ENCODE measurements at places on chromosomes 5 and 9. TPM values are rescaled to one million over a fixed set of nuclear protein-coding genes. Genes with fewer than 3 reads are reported as not detected.

DNA sequence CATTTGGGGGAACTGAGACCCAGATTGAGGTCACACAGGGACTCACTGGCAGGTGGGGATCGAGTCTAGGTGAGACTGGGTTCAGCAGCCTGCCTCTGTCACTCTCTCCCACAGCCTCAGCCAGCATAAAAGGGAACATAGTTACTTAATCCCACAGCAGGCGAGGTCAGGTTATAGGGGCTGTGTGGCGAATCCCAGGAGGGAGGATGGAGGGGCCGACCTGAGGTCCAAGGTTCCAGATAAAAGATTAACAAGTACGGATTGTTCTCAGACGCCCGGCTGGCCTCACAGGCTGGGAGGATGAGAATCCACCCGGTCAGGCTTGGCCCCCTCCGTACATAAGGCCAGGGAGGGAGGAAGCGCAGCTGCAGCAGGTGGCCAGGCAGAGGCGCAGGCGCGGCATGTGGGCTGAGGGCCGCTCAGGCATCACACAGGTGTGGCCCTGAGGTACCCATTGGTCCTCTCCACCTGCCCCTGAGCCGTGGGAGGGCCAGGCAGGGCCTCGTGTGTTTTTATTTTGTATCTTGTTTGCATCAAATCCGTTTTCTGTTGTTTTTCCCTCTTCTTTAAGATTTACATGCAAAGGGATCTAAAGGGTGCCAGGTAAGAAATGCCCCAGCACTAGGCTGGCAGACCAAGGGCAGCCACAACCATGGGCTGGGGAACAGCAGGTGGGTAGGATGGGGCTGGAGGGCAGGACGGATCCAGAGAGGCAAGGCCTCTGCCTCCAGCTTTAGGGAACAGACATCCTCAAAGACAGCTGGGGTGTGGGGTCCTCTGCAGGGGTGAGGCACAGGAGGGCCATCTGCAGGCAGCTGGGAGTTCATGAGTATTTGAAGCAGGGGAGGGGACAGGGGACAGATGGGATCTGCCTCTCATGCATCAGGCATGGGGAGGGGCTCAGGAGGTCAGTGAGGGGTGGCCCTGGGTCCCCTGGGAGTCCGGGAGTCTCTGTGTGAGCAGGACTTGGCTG is 3.6 kb downstream of the SUSD3 start:
- DNase-seq: peak; percentile 72
- H3K27me3 ChIP-seq: peaks cover 4% of the 10 kb centered on the region
- no peak overlapping the region for H3K4me3 ChIP-seq
- H3K4me1 ChIP-seq: peaks cover 20% of the 10 kb centered on the region

- H3K4me3 ChIP-seq: no peak overlapping the region
- H3K4me1 ChIP-seq: no peaks in the 10 kb centered on the region
- H3K27ac ChIP-seq: no peak overlapping the region
- no peak for DNase-seq
- no peaks in the 10 kb centered on the region for H3K36me3 ChIP-seq
These were observed 85.8 kb upstream of the PHYKPL start for GRCh38 chr5:178318382-178318781.

The FGD3 gene
- total RNA-seq: 2.0 TPM

DNA sequence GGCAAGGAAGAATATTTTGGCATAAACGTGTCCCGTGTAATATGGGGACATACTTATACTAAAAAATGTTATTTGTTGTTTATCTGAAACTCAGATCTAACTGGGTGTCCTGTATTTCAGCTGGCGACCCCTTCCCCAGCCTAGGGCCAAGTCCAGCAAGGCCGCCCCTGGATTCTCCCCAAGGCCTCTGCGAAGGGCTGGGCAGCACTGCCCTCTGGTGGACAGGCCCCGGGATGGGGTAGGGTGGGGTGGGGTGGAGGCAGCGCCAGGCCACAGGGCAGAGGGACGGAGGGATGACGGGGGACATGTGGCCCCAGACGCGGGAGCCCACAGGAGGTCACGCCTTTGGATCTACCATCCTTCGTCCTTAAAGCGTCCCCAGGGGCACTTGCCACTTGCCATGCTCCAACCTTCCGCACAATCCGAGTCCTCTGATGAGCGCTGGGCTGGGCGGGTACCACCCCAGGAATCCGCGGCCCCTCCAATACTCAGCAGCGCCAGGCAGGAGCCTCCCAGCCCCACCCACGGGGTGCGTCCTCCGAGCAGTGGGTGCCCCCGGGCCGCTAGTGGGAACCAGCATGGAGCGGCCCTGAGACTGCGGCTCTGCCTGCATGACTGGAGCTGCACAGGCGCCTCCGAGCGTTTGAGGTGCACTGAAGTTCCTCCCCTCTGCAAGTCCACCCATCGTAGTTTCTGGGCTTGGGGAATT is 7.1 kb upstream of the AGPAT2 start:
- peak; percentile 85 for DNase-seq
- no peaks in the 10 kb centered on the region for H3K36me3 ChIP-seq
- H3K4me1 ChIP-seq: no peaks in the 10 kb centered on the region
- no peak overlapping the region for H3K27ac ChIP-seq

The CD180 gene
- total RNA-seq: not detected

- peak overlapping the region; percentile 91 for H3K27ac ChIP-seq
- H3K36me3 ChIP-seq: no peaks in the 10 kb centered on the region
- peak overlapping the region; percentile 11 for H3K4me3 ChIP-seq
- peak; percentile 45 for DNase-seq
These were observed 73.7 kb downstream of the GADD45G start for GRCh38 chr9:89678396-89679015.

DNA sequence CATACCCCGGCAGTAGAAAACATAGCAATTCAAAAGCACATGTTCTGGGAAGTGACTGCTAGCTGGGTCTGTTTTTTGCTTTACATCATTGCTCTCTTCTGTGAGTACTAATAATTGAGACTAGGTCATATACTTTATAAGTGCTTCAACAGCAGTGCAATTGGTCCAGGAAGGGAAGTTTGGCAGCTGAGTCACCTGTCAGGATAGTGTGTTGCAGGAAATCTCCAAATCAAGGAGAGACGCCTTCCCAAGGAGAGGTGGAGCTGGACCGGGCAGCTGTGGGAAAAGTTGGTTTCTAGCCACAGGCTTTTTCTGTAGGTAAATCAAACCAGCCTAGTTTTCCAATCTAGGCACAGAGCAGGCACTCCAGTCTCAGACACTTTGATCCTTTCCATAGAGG is 330.1 kb downstream of the ENC1 start:
- H3K36me3 ChIP-seq: no peaks in the 10 kb centered on the region
- no peak for DNase-seq
- H3K4me3 ChIP-seq: no peak overlapping the region
- H3K27me3 ChIP-seq: no peaks in the 10 kb centered on the region
- H3K27ac ChIP-seq: no peak overlapping the region

The NCS1 gene
- total RNA-seq: 34.3 TPM

The TRPM6 gene
- 0.47 TPM for total RNA-seq

- no peak for DNase-seq
- H3K27me3 ChIP-seq: no peaks in the 10 kb centered on the region
- peaks cover 10% of the 10 kb centered on the region for H3K4me1 ChIP-seq
These were observed 90.1 kb downstream of the SNCAIP start for GRCh38 chr5:122401976-122402725.

- no peak for DNase-seq
- H3K27ac ChIP-seq: no peak overlapping the region
- no peak overlapping the region for H3K4me3 ChIP-seq
- H3K36me3 ChIP-seq: no peaks in the 10 kb centered on the region
- no peaks in the 10 kb centered on the region for H3K4me1 ChIP-seq
- no peaks in the 10 kb centered on the region for H3K27me3 ChIP-seq
These were observed 14.4 kb downstream of the ASS1 start for GRCh38 chr9:130459151-130459550.

DNA sequence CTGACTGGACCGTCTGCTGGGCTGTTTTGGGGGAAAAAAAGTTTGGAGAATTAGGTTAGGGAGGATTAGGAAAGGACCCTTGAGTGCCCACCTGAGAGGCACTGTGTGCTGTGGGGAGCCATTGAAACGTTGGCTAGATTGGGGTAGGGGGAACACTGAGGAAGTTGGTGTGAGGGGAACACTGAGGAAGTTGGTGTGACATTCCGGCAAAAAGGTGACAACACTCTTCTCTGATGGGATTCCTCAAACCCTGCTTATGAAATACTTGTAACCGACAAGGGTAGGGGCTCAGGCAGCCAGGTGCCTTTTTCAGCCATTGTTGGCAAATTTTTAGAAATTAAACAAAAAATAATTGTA is 1.0 kb downstream of the CYSTM1 start:
- peak overlapping the region; percentile 97 for H3K4me3 ChIP-seq
- no peaks in the 10 kb centered on the region for H3K27me3 ChIP-seq
- peak overlapping the region; percentile 76 for H3K27ac ChIP-seq
- H3K4me1 ChIP-seq: peaks cover 11% of the 10 kb centered on the region
- DNase-seq: peak; percentile 14

The GRXCR2 gene
- total RNA-seq: not detected

DNA sequence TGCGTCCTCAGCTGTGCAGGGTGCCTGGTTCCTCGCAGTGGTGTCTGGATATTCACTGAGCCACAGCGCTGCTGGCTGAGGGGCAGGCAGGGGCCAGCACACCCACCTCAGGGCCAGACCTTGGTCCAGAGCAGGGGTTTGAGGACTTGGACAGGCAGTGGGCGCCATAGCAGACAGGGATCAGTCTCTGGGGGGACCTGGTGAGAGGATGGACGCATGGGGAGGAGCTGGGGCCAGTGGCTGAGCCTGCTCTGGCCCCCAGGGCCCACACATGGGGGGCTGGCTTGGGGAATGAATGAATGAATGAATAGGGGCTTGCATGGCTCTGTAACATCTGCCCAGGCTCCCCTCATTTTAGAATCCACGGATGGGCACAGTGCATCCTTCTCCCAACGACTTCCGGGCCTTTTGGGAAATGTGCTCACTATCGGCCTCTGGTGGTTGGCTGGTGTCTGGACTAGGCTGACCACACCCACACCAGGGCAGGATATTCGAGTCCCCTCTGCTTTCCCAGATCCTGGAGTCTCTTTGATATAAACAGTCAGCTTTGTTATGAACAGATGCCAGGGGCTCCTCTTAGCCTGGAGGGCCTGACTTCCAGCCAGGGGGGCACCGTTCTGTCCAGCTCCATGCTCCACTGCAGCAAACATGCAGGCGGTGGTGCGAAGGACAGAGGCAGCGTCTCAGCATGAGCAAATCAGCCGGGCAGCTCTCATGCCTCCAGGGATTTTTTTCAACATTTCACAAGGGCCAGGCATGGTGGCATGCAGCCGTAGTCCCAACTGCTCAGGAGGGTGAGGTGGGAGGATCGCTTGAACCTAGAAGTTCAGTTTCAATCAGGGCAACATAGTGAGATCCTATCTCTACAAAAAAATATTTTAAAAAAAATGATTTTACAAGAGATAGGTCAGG is 62.6 kb downstream of the NEK6 start:
- H3K4me1 ChIP-seq: no peaks in the 10 kb centered on the region
- no peak overlapping the region for H3K27ac ChIP-seq

DNA sequence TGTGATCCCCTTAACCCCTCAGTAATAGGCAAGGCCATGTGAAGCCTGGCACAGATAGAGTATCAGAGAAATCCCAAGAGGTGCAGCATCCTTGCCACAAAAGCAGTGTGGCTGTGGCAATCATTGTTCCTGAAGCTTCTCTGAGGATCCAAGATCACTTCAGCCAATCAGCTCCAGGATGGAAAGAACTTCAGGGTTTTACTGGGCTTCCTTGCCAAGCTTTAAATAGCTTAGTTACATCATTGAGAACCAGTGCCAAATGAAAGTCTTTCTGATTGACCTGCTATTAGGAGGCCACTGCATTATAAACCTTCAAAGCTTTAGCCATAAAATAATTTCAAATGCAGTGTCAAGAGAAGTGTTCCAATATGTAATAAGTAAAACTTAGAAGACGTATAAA is 430.6 kb downstream of the PIK3R1 start:
- H3K27ac ChIP-seq: no peak overlapping the region
- no peaks in the 10 kb centered on the region for H3K27me3 ChIP-seq
- no peaks in the 10 kb centered on the region for H3K4me1 ChIP-seq
- no peaks in the 10 kb centered on the region for H3K36me3 ChIP-seq

DNA sequence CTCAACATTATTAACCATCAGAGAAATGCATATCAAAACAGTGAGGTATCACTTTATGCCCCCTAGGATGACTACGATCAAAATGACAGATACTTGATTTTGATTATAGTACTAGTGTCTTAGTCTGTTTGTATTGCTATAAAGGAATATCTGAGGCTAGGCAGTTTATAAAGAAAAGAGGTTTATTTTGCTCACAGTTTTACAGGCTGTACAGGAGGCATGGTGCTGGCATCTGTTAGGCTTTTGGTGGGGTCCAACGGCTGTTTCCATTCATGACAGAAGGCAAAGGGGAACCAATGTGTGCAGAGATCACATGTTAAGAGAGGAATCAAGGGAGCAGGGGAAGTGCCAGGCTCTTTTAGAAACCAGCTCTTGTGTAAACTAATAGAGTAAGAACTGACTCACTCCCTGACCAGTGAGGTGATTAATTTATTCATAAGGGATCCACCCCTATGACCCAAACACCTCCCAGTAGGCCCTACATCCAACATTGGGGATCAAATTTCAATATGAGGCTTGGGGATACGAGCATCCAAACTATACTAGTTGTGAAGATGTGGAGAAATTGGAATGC is 16.0 kb upstream of the AFF4 start:
- no peak overlapping the region for H3K4me3 ChIP-seq
- no peaks in the 10 kb centered on the region for H3K4me1 ChIP-seq
- no peak for DNase-seq
- H3K27me3 ChIP-seq: no peaks in the 10 kb centered on the region

DNA sequence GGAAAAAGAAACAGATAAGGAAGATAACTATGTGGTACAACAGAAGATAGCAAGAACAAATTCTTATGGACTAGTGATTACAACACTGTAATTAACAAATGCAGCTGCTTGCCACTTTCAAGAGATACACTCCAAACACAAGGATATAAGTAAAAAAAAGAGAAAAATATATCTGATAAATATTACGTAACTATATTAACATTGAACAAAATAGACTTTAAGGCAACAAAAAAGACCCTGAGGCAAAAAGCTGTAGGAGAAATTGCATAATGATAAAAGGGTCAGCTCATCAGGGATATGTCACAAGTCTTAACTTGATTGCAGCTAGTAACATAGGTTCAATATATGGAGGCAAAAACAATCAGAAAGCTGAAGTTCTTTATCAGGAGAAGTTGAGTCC is 51.3 kb upstream of the RNF130 start:
- no peaks in the 10 kb centered on the region for H3K4me1 ChIP-seq
- DNase-seq: no peak
- H3K4me3 ChIP-seq: no peak overlapping the region
- no peaks in the 10 kb centered on the region for H3K36me3 ChIP-seq
- H3K27ac ChIP-seq: no peak overlapping the region

The C9orf50 gene
- not detected for total RNA-seq

The ALDH1A1 gene
- total RNA-seq: 3.4 TPM

DNA sequence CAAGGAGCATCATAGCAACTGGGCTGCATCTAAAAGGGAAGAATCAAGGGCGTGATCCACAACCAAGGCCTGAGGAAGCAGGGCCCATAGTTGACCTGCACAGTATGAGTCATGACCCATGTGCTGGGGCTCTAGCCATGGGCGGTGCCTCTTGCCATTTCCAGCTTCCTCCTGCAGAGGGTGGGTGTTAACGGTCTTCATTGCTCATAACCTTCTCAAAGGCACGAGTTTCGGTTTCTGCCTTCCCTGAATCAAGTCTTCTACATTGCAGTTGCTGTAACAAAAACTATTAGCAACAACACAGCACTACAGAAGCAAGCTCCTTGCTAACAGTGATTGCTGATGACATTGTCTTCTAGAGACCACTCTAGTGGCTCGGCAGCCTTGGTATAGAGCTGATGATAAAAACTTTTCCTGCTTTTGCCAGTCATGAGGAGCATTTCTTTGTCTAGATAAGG is 66.9 kb downstream of the CTSL start:
- no peak overlapping the region for H3K4me3 ChIP-seq
- H3K27me3 ChIP-seq: no peaks in the 10 kb centered on the region
- no peak overlapping the region for H3K27ac ChIP-seq
- H3K36me3 ChIP-seq: no peaks in the 10 kb centered on the region

GRCh38 chr5:109844695-109845094 is 155.0 kb downstream of the MAN2A1 start:
- no peak overlapping the region for H3K27ac ChIP-seq
- no peak for DNase-seq
- H3K4me3 ChIP-seq: no peak overlapping the region
- peaks cover 3% of the 10 kb centered on the region for H3K4me1 ChIP-seq

Data from GM23338 (cell line).